ENCODE measurements at places on chromosomes 5 and 9. TPM values are rescaled to one million over a fixed set of nuclear protein-coding genes. Genes with fewer than 3 reads are reported as not detected.

The SPINK7 gene
- total RNA-seq: not detected

The PCDHA10 gene
- 0.03 TPM for total RNA-seq

The TSSK1B gene
- not detected for total RNA-seq

The UHRF2 gene
- total RNA-seq: 31.7 TPM

The HNRNPK gene
- 568 TPM for total RNA-seq

The C9 gene
- not detected for total RNA-seq

The MUSK gene
- total RNA-seq: not detected

The C9orf50 gene
- total RNA-seq: not detected

The DMRT3 gene
- not detected for total RNA-seq

The OMD gene
- not detected for total RNA-seq

The ALDH1A1 gene
- 5,595 TPM for total RNA-seq

The RANBP17 gene
- 2.9 TPM for total RNA-seq

The SLC35D2 gene
- 20.4 TPM for total RNA-seq

The SERF1B gene
- total RNA-seq: 77.4 TPM

The SLC6A3 gene
- total RNA-seq: 0.53 TPM

The SFXN1 gene
- total RNA-seq: 97.6 TPM

The CFAP77 gene
- total RNA-seq: not detected

The SNCB gene
- 0.96 TPM for total RNA-seq

The SLC34A1 gene
- total RNA-seq: not detected

The PCDHA8 gene
- total RNA-seq: not detected

The CLINT1 gene
- total RNA-seq: 58.0 TPM

The FOXI1 gene
- not detected for total RNA-seq

The TEX48 gene
- not detected for total RNA-seq

The PCDHB9 gene
- total RNA-seq: not detected

The PCDHGB2 gene
- 0.13 TPM for total RNA-seq

The HMMR gene
- total RNA-seq: 28.1 TPM

The SAPCD2 gene
- total RNA-seq: 22.7 TPM

The PNPLA7 gene
- 0.81 TPM for total RNA-seq

The SOX30 gene
- not detected for total RNA-seq

The ADRB2 gene
- 0.67 TPM for total RNA-seq

The DND1 gene
- 0.64 TPM for total RNA-seq

The SPINK13 gene
- total RNA-seq: not detected

The CTNNAL1 gene
- 56.4 TPM for total RNA-seq

The GABRA6 gene
- not detected for total RNA-seq

The SNX24 gene
- 23.1 TPM for total RNA-seq

The ZNF354C gene
- total RNA-seq: 0.80 TPM

The GAS1 gene
- total RNA-seq: 0.09 TPM

The SLC1A1 gene
- 0.79 TPM for total RNA-seq

The BARX1 gene
- total RNA-seq: 12.3 TPM

The CDC20B gene
- 0.09 TPM for total RNA-seq

The BNC2 gene
- total RNA-seq: 7.2 TPM

The ORM2 gene
- not detected for total RNA-seq

The N4BP3 gene
- 0.67 TPM for total RNA-seq

The CTXN3 gene
- total RNA-seq: not detected

The MYMK gene
- not detected for total RNA-seq

The DNAH5 gene
- 1.8 TPM for total RNA-seq

The FGD3 gene
- total RNA-seq: 0.14 TPM

The PLGRKT gene
- 26.7 TPM for total RNA-seq

The PCDHB12 gene
- total RNA-seq: not detected

The PCDHGB3 gene
- total RNA-seq: 0.22 TPM

The C9orf153 gene
- 0.65 TPM for total RNA-seq

The IL3 gene
- not detected for total RNA-seq

The SPATA31C1 gene
- total RNA-seq: not detected

The HK3 gene
- total RNA-seq: not detected
